Neuronal stem cell (in vitro differentiated cells): ENCODE measurements at places on chromosomes 12 and 14.

DNA sequence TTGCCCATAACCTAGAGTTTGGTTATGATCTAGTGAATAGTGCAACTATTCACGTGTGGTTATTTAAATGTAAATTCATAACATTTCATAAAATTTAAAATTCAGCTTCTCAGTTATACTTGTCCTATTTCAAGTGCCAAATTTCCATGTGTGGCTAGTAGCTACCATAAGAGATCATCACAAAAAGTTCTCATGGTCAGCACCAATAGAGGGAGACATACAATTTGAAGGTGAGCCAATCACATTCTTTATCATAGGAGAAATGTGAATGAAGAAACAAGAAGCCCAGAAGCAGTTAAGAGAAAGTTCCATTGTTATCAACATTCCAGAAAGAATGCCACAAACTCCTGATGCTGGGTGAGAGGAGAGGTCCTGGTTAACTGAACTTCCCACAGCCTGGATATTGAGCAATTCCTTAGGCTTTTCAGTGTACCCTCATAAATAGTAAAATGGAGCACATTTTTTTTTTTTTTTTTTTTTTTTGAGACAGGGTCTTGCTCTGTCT, 892.9 kb upstream of the USP15 start:
- DNase-seq: no peak

DNA sequence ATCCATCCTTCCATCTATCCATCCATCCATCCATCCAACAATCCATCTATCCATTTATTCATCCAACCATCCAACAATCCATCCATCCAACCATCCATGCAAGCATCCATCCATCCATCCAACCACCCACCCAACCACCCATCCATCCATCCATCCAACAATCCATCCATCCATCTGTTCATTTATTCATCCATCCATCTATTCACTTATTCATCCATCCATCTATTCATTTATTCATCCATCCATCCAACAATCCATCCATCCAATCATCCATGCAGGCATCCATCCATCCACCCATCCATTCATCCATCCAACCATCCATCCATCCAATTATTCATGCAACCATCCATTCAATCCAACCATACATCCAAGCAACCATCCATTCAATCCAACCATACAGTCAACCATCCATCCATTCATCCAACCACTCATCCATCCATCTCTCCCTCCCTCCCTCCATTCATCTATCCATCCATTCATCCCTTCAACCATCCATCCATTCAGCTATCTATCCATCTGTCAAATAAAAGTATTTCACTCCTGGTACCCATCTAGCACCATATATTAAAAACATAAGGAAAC, 86.1 kb downstream of the KSR2 start:
- no peak for DNase-seq

GRCh38 chr12:124397807-124398577, 103.1 kb downstream of the RFLNA start:
- no peak for DNase-seq

DNA sequence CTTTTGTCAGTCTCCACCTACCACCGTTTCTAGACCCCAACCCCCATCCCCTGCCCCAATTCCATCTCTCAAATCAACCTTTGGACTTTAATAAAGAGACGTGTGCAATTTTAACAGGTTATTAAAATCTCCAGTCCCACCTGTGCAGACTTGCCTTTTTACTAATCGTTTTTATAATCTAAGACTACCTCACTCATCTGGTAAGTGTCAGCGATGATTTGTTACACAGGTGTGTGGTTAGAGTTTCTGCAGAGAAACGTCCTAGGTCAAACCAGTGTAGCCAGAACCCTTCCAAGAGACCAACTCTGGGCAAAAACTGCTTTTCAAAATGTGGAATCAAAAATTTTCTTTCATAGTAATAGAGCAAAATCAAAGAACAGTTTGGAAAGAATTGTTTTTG, 60.4 kb upstream of the PELI2 start:
- no peak for DNase-seq

GRCh38 chr14:55764784-55765183, 184.8 kb downstream of the KTN1 start:
- no peak for DNase-seq
